Epithelial cell of prostate (primary cell): ENCODE measurements at places on chromosomes 1 and 21.

- no peak for DNase-seq
Observed at GRCh38 chr1:18761948-18762840, 97.3 kb downstream of the TAS1R2 start.

DNA sequence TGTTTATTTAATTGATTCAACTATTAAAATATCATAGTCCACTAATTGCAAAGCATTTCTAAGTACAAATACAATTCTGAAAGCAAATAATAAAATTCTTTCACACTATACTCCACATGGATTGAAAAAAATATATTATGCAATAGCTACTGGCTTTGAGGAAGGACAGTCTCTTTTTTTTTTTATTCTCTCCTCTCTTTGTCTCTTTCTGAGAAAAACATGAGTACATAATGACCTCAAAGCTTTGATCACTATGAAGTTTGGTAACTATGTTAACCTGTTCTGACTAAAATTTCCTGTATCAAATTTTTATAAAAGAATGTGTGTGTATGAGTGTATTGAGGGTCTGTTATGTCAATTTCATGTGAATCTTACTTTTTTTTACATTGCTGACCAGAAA is 96.2 kb downstream of the RGS2 start:
- DNase-seq: no peak

DNA sequence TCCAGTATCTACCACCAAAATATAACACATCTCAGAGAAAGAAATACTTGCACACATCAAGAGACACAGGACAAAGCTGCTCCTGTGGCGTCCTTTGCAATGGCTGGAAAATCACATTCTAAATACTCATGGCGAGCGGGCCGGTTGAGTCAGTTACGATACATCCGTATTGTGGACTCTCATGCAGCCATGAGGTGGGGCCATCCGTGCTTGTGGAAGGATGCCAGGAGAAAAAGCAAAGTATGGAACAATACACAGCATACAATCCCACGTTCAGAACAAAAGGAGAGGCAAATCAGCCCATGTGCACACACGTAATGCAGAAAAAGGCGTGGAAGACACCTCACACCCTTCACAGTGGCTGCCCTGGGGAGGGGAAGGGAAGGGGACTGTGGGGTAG is 13.1 kb downstream of the ATP13A2 start:
- no peak for DNase-seq

- no peak for DNase-seq
Observed at GRCh38 chr1:70427976-70428375, 16.9 kb downstream of the CTH start.

GRCh38 chr1:157157501-157158190 is 19.5 kb upstream of the ETV3 start:
- no peak for DNase-seq

DNA sequence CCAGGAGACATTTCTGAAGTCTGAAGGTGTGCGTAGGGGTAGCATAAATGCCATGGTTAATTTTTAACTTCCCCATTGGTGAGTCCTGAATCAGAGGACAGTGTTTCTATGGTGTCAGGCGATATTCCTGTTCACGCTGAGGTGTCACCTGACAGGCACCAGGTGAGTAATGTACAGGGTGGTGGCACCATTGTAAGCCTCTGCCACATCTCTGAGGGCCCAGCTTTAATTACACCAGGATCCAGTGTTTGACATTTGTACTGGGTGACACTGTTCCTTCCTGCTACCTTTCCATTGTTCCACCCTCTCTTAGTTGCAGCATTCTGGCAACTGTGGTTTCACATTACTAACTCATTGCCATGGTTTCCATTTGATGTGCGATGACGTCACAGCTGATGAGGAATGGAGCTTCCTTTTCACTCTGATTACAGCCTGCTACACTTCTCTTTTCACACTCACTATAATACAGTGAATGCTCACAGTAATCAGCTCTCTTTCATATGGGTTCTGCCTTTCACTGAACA is 40.6 kb upstream of the MARK1 start:
- DNase-seq: peak; percentile 57

DNA sequence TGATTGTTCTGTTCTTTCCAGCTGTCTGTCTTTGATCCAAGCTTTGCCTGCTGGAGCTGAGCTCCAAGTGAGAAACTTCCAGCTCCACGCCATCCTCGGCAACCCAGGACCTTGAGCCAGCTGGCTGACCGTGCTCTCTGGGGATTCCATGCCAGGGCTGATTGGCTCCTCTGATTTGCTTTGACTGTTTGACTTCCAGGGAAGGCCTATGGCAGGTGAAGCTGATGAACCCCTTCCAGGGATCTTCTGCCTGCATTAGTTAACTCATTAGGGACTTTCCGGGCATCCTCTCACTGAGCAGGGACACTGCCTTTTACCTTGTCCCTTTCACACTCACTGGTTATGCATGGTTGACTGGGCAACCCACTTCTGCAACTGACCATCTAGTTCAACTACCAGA is 406.1 kb downstream of the RPS6KC1 start:
- DNase-seq: no peak

GRCh38 chr21:33368576-33368975 is 34.6 kb upstream of the IFNGR2 start:
- no peak for DNase-seq

- no peak for DNase-seq
Observed at GRCh38 chr21:46159841-46160656, 4.7 kb upstream of the FTCD start.

GRCh38 chr1:90919900-90920299 is 101.9 kb downstream of the ZNF644 start:
- DNase-seq: no peak

GRCh38 chr1:153293480-153293775 is 19.3 kb downstream of the PGLYRP3 start:
- peak; percentile 64 for DNase-seq

GRCh38 chr21:29920938-29921337 is 18.9 kb downstream of the GRIK1 start:
- no peak for DNase-seq

DNA sequence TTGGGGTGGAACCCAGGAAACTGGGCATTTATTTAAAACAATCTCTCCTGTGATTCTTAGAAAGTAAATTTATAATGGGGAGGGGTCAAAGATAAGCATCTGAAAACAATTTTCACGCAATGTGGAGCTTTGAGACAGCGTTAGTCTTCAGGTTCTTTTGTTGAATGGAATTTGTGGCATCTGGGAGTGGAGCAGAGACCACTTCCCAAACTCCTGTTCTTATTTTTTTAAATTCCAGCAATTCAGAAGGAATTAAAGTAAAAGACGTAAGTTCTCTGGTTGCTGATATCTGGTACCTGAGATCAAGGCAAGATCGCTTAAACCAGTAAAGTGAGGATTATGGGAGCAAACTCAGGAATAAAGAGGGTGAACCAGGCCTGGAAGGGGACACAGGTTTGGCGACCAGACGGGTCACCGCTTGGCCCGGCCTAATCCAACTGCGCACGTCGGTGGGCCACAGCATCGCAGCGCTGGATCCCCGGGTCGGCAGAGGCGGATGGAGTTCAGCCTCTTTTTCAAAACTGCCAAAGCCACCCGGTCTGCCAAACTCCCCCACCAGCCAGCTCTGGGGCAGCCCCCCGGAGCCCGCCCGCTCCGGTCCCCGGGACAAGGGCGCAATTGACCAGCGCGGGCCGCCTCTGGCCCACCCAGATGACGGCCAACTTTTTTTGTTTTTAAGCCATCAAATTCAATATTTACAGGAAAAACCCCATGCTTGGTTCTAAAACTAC is 754 bp upstream of the PDPN start:
- no peak for DNase-seq

DNA sequence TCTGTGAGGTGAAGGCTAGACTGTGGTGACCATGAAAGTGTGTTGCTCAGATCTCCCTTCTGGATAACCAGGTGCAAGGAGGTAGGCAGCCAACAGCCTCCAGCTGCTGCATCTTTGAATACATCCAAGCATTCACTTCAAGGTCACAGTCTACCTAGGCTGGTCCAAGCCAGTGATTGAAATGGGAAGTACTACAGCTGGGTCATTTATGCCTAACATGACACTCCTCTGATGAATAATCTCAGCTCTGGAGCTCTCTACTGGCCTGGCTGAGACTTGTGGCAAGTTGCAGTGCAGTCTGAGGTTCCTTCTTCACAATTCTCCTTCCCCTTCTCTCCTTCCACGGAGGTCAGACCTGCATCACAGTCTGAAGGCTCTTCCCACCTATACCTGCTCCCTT is 35.0 kb upstream of the ARHGAP29 start:
- DNase-seq: no peak

GRCh38 chr1:28126783-28127490 is 38.5 kb upstream of the EYA3 start:
- no peak for DNase-seq

GRCh38 chr1:208254862-208255261 is 10.7 kb upstream of the PLXNA2 start:
- no peak for DNase-seq

DNA sequence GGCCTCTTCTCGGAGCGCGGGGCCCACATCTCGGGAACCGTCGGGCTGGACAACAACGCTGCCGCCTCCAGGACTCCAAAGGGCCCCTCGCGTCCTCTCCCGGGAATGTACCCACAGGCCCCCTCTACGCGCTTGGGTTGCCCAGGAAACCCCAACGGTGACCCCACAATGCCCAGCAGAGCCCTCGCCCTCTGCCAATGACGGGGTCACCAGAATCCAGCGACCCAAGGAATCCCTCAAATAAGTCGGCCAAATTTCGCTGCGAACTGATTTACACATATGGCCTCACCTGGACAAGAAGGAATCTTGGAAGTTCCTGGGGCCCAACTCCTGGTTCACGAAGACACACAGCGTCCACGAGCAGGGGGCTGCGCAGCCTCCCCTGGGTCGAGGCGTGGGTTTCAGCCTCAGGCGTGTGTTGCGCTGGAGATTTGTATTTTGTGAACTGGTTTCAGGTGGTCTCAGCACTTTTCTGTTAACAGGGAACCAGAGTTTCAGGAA is 78.1 kb downstream of the DESI2 start:
- no peak for DNase-seq

GRCh38 chr1:27423709-27424108 is 31.3 kb downstream of the GPR3 start:
- no peak for DNase-seq

- no peak for DNase-seq
Observed at GRCh38 chr1:224736619-224737352, 120.7 kb downstream of the CNIH3 start.

GRCh38 chr1:81455481-81455880 is 345.3 kb upstream of the ADGRL2 start:
- no peak for DNase-seq

DNA sequence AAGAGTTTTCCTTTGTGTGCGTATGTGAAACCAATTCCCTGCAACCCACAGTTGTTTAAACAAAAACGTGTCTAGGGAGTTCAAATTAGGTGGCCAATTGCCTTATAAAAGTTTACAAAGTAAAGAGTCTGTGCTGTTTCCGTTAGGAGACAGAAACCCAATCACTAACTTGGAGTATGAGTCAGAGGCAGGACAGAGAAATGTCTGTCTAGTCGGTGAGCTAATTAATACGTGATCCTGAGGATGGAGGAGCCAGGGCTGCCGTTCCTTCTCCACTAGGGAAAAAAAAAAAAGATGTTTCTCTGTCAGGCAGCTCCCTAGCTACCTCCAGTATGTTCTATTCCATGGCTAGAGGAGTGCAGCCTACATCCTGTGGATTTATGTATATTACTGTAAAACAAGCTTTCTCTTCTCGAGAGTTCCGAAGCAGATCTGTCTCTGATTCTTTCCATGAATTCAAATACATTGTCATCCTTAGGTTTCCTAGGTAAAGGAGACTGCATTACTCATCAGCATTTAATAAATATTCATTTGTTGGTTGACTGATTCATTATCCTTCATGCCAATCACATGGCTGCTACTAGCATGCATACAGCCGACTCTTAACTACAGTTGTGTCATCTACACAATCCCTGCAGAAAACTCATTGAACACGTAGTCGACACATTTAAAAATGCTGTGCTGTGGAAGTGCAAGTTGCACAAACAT is 430.6 kb downstream of the KIF26B start:
- DNase-seq: peak; percentile 68

DNA sequence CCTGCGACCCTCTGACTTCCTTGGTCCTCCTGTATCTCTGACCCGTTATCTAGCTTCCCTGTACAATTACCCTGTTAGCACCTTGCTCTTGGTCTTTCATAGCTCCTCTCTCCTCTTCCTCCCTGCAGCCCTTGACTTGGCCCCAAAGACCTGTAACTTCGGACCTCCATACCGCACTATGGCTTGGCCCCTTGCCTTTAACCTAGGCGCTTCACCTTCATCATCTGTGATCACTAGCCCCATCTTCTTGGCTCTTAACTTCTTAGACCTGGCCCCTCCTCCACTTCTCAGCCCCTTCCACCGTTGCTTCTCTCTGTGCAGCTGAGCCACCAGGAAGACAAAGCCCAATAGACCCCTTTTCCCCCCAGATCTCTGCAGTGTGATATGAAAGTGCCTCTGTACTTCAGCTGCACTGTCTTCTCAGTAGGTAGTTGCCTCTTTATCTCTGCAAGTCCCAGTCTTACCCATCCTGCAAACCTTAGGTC is 740 bp downstream of the ZNF691 start:
- no peak for DNase-seq

- DNase-seq: no peak
Observed at GRCh38 chr1:227434808-227435444, 116.6 kb upstream of the CDC42BPA start.

DNA sequence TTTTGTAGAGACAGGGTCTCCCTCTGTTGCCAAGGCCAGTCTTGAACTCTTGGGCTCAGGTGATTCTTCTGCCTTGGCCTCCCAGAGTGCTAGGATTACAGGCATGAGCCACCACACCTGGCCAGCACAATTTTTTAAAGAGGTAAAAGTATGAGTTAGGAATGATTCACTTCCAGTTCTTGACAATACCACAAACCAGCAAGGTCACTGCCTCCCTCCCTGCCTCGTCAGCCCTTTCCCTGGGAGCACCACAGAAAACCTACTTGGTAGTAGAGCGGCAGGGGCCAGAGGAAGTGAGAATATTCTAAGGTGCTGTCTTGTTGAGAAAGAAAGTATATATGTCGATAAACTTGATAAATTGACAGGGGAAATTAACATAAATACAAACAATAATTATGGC is 10.8 kb upstream of the CDA start:
- no peak for DNase-seq
